ENCODE measurements at places on chromosomes 12 and 14.

- H3K4me1 ChIP-seq, result peaks cover 2% of the 10 kb centered on the region
- no peak overlapping the region for H3K27ac ChIP-seq
- H3K4me3 ChIP-seq, result no peak overlapping the region
- DNase-seq, result no peak
- H3K27me3 ChIP-seq, result no peaks in the 10 kb centered on the region
Measured at GRCh38 chr12:58932806-58933681, 12.7 kb upstream of the LRIG3 start.

DNA sequence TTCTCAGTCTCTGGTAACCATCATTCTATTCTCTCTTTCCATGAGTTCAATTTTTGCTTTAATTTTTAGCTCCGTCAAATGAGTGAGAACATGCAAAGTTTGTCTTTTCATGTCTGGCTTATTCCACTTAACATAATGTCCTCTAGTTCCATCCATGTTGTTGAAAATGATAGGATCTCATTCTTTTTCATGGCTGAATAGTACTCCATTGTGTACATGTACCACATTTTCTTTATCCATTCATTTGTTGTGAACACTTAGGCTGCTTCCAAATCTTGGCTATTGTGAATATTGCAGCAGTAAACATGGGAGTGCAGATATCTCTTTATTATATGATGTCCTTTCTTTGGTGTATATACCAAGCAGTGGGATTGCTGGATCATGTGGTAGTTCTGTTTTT is 145.4 kb upstream of the E2F7 start:
- DNase-seq, result no peak
- H3K4me3 ChIP-seq, result no peak overlapping the region
- H3K27me3 ChIP-seq, result no peaks in the 10 kb centered on the region
- H3K36me3 ChIP-seq, result no peaks in the 10 kb centered on the region
- H3K4me1 ChIP-seq, result no peaks in the 10 kb centered on the region

GRCh38 chr12:131732-132495 is 65.3 kb downstream of the IQSEC3 start:
- no peaks in the 10 kb centered on the region for H3K36me3 ChIP-seq
- no peak for DNase-seq
- H3K4me3 ChIP-seq, result no peak overlapping the region
- peaks cover 64% of the 10 kb centered on the region for H3K27me3 ChIP-seq

DNA sequence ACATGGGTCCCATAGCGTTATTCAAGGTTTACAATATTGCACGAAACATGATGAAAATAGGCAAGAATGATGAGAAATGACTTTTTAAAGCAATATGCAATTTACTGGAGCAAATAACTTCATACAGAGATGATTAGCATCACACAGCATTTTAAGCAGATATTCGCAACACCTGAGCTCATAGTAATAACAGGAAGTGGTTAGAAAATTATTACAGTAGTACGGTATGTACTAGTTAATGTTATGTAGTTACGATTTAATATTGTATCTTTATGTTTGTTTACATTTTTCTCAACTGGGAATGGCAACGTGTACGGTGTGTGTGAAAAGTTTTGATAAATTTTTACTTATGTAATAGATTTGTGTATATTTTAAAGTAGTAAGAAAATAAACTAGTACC is 102.6 kb downstream of the OSBPL8 start:
- no peak overlapping the region for H3K27ac ChIP-seq
- DNase-seq, result no peak
- H3K4me3 ChIP-seq, result no peak overlapping the region
- H3K36me3 ChIP-seq, result 0 out of 2 replicates have a peak, but pooled peaks cover 2% of the 10 kb centered on the region
- no peaks in the 10 kb centered on the region for H3K27me3 ChIP-seq

DNA sequence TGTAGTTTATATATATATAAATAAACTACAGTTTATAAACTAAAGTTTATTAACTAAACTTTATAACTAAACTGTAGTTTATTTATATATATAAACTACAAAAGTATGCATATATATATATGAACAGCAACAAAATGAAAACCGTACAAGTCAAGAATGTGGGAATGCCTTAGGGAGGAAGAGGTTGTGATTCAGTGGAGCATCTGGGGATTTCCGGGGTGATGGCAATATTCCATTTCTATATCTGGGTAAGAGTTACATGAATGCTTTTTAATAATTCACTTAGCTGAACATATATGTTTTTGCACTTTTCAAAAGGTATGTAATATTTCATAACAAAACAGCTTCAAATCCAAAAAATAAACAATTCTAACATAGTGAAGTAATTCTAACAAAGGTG is 30.1 kb upstream of the CAND1 start:
- no peak overlapping the region for H3K4me3 ChIP-seq
- no peaks in the 10 kb centered on the region for H3K27me3 ChIP-seq

GRCh38 chr14:72552236-72552635 is 341.7 kb downstream of the DPF3 start:
- H3K36me3 ChIP-seq, result no peaks in the 10 kb centered on the region
- DNase-seq, result no peak
- H3K27ac ChIP-seq, result no peak overlapping the region
- no peak overlapping the region for H3K4me3 ChIP-seq
- peaks cover 2% of the 10 kb centered on the region for H3K27me3 ChIP-seq

- no peak for DNase-seq
- no peaks in the 10 kb centered on the region for H3K36me3 ChIP-seq
- no peak overlapping the region for H3K27ac ChIP-seq
Measured at GRCh38 chr14:98945611-98946570, 326.1 kb downstream of the BCL11B start.

DNA sequence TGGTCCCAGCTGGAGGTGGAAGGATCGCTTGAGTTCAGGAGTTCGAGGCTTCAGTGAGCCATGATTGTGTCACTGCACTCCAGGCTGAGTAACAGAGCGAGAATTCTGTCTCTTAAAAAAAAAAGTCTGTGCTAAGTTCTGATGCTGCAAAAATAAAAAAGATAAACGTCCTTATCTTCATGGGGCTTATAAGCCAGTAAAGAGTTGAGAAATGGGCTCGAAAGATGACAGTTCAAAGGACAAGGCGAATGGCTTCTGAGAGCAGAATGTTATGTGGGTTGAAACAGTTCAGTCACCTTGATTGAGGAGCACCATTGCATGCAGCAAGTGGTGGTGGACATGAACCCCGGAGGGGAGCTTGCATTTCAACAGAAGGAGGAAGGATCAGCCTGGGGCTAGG is 4.7 kb downstream of the TSPAN9 start:
- H3K4me1 ChIP-seq, result peaks cover 5% of the 10 kb centered on the region
- H3K27ac ChIP-seq, result no peak overlapping the region
- no peaks in the 10 kb centered on the region for H3K27me3 ChIP-seq
- peaks cover 5% of the 10 kb centered on the region for H3K36me3 ChIP-seq
- H3K4me3 ChIP-seq, result no peak overlapping the region
- peak; percentile 18 for DNase-seq

DNA sequence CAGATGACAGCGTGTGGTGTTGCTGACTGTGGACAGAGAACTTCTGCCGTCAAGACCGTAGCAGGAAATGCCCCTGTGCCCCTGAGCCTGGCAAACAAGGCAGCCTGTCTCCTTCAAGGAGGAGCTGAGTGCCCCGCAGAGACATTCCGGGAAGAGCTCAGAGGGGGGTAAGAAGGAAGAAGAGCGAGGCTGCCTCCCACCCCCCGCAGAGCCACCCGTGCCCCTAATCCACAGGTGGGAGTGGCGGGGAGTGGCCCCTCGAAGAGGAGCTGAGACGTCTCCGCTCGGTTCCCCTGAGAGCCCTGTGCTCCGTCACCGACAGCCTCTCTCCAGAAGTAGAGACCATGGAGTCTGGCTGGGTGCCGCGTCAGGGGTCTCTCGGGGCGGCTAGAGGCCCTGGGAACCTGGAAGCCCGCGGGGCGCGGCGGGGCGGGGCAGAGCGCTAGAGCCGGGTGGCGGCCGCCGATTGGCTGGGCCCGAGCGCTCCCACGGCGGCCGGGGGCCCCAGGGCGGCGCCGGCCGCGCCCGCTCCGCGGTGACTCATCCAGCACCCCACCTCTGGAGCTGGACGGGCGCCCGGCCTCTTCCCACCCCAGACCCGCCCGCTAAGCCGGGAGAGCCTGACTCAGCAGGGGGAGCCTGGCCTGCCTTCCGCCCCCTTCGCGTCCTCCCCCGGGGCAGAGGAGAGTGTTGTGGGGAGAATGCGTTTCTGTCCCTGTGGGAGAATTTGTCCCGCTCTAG is 25.2 kb upstream of the KRT78 start:
- no peaks in the 10 kb centered on the region for H3K27me3 ChIP-seq
- H3K4me3 ChIP-seq, result peak overlapping the region; percentile 34
- H3K4me1 ChIP-seq, result peaks cover 26% of the 10 kb centered on the region
- peak; percentile 89 for DNase-seq
- H3K36me3 ChIP-seq, result no peaks in the 10 kb centered on the region
- H3K27ac ChIP-seq, result peak overlapping the region; percentile 58

- H3K27ac ChIP-seq, result no peak overlapping the region
- H3K36me3 ChIP-seq, result no peaks in the 10 kb centered on the region
- no peak for DNase-seq
- no peaks in the 10 kb centered on the region for H3K27me3 ChIP-seq
Measured at GRCh38 chr12:96046543-96047228, 11.3 kb upstream of the LTA4H start.

GRCh38 chr12:5184186-5184585 is 140.5 kb downstream of the KCNA5 start:
- H3K36me3 ChIP-seq, result no peaks in the 10 kb centered on the region
- DNase-seq, result peak; percentile 57
- H3K27ac ChIP-seq, result no peak overlapping the region
- no peaks in the 10 kb centered on the region for H3K4me1 ChIP-seq
- no peak overlapping the region for H3K4me3 ChIP-seq

GRCh38 chr12:53265783-53266182 is 2.3 kb upstream of the ESPL1 start:
- no peak overlapping the region for H3K4me3 ChIP-seq
- no peak overlapping the region for H3K27ac ChIP-seq
- no peak for DNase-seq
- peaks cover 7% of the 10 kb centered on the region for H3K4me1 ChIP-seq
- H3K27me3 ChIP-seq, result no peaks in the 10 kb centered on the region
- 0 out of 2 replicates have a peak, but pooled peaks cover 2% of the 10 kb centered on the region for H3K36me3 ChIP-seq

- DNase-seq, result peak; percentile 12
- H3K4me1 ChIP-seq, result peaks cover 8% of the 10 kb centered on the region
- H3K36me3 ChIP-seq, result no peaks in the 10 kb centered on the region
- no peak overlapping the region for H3K4me3 ChIP-seq
- H3K27me3 ChIP-seq, result no peaks in the 10 kb centered on the region
Measured at GRCh38 chr12:95337146-95337545, 119.5 kb downstream of the VEZT start.

GRCh38 chr14:88829188-88829587 is 4.7 kb downstream of the TTC8 start:
- 0 out of 2 replicates have a peak, but pooled peaks cover 1% of the 10 kb centered on the region for H3K36me3 ChIP-seq
- H3K27me3 ChIP-seq, result no peaks in the 10 kb centered on the region
- no peak overlapping the region for H3K27ac ChIP-seq
- H3K4me3 ChIP-seq, result no peak overlapping the region

- H3K27me3 ChIP-seq, result peaks cover 7% of the 10 kb centered on the region
- no peaks in the 10 kb centered on the region for H3K36me3 ChIP-seq
- peak overlapping the region; percentile 10 for H3K27ac ChIP-seq
- peak; percentile 89 for DNase-seq
Measured at GRCh38 chr14:22545842-22546721, 42.9 kb downstream of the DAD1 start.

DNA sequence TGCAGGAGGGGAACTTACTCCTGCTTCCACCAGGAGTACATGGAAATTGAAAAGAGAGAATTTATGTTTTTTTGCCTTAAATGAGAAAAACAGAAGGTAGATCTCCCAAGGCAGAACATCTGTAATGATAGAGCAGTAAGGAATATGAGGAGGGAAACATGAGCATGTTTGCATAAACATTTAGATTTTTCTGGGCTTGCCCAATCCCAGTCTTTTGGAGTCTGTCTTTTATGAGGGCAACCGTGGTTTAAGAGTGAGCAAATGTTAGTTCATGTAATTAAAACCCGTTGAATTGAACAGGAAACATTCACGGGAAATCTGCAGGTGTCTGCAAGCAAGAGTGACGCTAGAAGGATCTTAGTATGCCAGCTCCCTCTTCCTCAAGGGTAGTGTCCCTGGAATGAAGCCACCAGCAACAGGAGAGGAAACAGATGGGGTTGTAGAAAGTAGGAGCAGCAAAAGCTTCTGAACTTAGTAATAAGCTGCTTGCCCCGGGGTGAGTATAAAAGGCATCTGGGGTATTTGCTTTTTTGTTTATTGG is 79.3 kb downstream of the ARF6 start:
- peak; percentile 74 for DNase-seq
- peaks cover 32% of the 10 kb centered on the region for H3K4me1 ChIP-seq
- peak overlapping the region; percentile 97 for H3K27ac ChIP-seq

DNA sequence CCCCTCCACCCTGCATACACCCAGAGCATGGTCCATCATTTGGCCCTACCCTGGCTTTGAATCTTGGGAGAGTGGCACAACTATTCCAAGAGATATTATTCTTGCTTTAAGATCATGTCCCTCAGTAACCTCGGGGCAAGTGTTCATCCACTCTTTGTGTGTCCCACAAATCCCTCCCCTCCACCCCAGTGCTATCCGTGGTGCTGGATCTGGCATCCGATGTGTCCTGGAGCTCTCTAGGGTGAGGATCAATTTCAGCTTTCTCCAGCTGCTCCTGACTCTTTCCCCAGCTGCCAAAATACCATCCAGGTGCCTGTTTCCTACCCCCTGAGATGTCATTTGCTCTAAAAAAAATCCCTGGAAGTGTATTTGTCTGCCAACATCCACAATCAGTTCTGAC is 64.8 kb upstream of the CMKLR1 start:
- H3K27me3 ChIP-seq, result no peaks in the 10 kb centered on the region
- H3K27ac ChIP-seq, result no peak overlapping the region
- no peak for DNase-seq
- no peaks in the 10 kb centered on the region for H3K36me3 ChIP-seq
- no peak overlapping the region for H3K4me3 ChIP-seq

DNA sequence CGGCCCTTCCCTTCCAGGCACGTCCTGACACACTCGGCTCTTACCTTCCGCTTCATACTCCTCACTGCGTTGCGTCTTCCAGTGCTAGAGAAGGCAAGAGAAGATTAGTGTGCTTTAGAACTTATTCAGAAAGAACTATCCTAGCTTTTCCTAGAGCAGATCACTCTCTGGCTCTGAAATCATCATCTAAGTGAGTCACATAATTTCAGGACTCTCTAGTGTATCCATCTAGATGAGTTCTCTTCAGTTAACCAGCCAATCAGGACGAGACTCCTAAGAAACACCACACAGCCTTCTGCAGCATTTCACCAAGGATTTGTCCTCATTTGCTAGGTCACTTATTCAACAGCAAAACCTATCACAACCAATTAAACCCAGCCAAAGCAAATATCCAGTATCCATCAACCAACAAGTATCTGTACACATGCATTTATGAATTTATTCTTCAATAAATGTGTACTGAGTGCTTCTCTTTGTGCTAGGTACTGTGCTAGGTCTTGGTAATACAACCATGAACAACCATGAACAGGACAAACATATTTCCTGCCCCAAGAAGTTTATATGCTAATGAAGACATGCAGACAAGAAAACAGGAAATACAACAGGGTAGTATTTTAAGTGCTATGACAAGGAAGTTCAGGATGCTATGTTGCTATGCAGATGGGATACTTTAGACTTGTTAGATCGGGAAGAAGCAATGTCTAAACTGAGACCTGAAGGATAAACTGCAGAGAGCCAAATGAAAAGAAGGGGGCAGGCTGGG is 52.1 kb downstream of the NIN start:
- H3K4me3 ChIP-seq, result no peak overlapping the region
- no peak overlapping the region for H3K27ac ChIP-seq
- peaks cover 11% of the 10 kb centered on the region for H3K4me1 ChIP-seq
- H3K36me3 ChIP-seq, result peaks cover 4% of the 10 kb centered on the region

GRCh38 chr12:2447861-2448260 is 346.9 kb upstream of the FKBP4 start:
- H3K4me3 ChIP-seq, result no peak overlapping the region
- H3K36me3 ChIP-seq, result peaks cover 2% of the 10 kb centered on the region
- no peaks in the 10 kb centered on the region for H3K27me3 ChIP-seq
- no peak for DNase-seq
- H3K4me1 ChIP-seq, result peaks cover 4% of the 10 kb centered on the region
- no peak overlapping the region for H3K27ac ChIP-seq
